Neuronal stem cell (in vitro differentiated cells): ENCODE measurements at places on chromosomes 5 and 9.

- no peak for DNase-seq
Measured at GRCh38 chr9:135468854-135469521, 10.6 kb upstream of the PPP1R26 start.

- no peak for DNase-seq
Measured at GRCh38 chr5:159181152-159181551, 28.2 kb downstream of the RNF145 start.

- DNase-seq = no peak
Measured at GRCh38 chr5:103541569-103541968, 21.0 kb downstream of the NUDT12 start.

DNA sequence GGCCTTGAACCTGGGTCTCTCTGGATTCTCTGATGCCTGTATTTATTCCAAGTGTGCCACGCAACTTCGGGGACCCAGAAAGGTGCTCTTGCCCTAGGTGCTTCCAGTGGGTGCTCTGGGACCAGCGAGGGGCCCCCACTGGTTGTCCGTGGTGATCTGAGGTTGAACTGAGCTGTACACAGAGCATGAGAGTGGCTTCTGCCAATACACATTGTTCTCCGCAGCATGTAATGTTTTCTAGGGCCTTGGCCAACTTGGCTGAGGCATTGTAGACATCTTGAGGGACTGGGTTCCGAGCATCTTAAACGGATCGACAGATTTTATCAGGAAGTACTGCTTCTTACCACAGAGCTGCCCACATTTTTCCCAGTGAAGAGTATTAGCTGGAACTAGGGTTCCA, 117.9 kb downstream of the MTX3 start:
- no peak for DNase-seq

- DNase-seq = peak; percentile 68
Measured at GRCh38 chr5:149731617-149732323, 1.7 kb downstream of the PPARGC1B start.

DNA sequence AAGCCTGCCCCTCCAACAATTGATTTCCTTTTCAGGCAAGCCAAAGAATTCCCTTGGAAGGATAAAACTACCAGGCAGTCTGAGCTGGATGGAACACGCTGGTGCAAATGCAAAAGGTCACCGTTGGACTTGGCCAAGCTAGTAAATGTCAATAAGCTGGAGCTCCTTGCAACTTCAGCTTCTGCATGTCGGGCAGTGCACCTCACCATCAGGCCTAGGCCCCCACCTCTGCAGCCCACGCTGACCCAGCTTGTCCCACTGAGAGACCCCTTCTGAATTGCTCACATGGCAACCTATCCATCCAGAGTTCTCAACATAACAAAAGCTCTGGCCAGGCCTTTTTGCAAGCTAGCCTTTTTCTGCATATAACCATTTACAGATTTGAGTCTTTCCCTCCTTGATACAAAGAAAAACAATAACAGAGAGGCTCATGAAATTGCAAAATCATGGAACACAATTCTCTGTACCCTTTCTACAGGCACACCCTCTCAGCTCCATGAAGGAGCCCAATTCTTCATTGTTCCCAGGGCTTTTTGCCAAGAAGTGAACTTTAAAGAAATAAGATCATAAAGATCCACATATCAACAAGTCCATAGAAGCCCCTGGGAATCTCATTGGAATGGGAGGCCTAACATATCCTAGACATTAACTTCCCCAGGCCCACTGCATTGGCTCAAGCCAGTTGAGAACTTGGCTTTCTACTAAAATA, 123.9 kb upstream of the SLIT3 start:
- DNase-seq = no peak

- DNase-seq = no peak
Measured at GRCh38 chr5:29672678-29673077, 1520.8 kb upstream of the CDH6 start.

DNA sequence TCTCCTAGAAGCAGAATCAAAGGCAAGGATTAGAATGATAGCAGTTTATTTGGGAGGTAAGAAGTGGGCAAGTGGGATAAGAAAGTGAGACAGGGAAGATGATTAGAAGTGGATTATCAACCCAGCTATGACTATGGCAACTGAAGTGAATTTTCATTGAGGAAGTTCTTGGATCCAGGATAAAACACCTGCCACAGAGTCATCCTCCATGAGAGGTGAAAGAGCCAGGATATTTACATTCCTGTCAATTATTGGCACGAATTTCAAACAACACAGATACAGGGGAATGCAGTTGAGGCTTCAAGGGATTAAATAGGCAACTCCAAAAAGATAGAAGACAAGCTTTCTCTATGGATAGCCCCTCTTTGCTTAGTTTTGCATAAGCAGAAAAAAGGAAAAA, 31.8 kb upstream of the ZNF366 start:
- no peak for DNase-seq

GRCh38 chr9:92870289-92870688, 7.5 kb downstream of the ZNF484 start:
- no peak for DNase-seq
